HTR-8/SVneo (cell line): ENCODE measurements at places on chromosomes 6 and 20.

GRCh38 chr6:83167726-83168278 is 25.3 kb downstream of the PGM3 start:
- DNase-seq = no peak

- DNase-seq = no peak
These were observed 516 bp downstream of the TCP11 start for GRCh38 chr6:35140639-35141006.

DNA sequence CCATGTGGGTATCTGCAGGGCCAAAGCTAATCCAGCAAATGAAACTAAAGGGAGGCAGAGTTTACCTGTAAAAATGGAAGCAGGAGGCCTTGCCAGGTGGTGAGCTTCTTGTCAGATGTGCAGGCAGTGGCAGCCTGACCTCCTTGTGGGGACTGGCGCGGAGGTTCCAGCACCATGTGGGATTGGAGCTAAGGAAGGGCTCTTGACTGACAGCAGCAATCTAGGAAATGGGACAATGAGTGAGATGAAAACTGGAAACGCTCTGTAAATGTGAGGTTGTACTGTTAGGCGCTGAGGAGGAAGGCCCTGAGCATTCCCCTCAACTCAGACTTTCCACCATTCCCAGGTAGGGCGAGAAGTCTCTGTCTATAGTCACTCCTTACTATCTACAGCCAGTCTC is 81.8 kb upstream of the ARMC2 start:
- DNase-seq = no peak

DNA sequence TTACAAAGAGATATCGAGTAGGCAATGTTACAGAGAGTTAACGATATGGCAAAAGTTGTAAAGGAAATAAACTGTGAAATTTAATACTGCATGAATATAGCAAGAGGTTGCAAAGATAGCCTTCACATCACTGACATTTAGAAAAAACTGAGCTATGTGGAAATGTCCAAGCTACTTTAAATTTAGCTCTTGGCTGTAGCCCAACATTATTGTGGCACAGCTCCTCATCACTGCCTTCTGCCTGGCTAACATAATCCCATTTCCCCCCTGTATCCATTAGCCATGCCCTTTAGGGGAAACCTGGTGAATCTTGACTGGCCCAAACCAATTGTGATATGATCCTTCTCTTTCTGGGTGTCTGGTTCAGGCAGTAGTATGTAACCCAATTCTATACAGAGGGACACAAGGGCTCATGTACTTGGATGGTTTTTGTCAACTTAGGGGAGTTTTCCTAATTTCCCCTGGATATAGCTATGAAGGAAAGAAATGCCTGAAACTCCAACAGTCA is 115.4 kb downstream of the PFDN4 start:
- no peak for DNase-seq

DNA sequence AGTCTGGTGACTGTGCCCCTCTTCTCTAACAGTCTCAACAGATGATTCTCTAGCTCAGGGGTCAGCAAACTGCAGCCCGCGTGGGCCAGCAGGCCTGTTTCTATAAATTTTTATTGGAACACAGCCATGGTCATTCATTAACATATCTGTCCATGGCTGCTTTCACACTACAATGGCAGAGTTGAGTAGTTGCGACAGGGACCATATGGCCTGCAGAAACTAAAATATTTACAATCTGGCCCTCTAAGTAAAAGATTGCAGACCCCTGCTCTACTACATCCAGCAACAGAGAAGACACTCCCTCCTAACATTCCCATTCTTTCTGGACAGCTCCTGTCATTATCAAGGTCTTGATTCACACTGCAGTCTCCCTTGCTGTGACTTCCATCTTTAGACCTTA is 45.2 kb downstream of the PLAGL2 start:
- no peak for DNase-seq

- no peak for DNase-seq
These were observed 36.7 kb upstream of the MYLIP start for GRCh38 chr6:16092140-16092539.

- DNase-seq = no peak
These were observed 27.0 kb downstream of the EDEM2 start for GRCh38 chr20:35120012-35120701.

GRCh38 chr6:28943557-28944411 is 20.0 kb upstream of the TRIM27 start:
- no peak for DNase-seq

DNA sequence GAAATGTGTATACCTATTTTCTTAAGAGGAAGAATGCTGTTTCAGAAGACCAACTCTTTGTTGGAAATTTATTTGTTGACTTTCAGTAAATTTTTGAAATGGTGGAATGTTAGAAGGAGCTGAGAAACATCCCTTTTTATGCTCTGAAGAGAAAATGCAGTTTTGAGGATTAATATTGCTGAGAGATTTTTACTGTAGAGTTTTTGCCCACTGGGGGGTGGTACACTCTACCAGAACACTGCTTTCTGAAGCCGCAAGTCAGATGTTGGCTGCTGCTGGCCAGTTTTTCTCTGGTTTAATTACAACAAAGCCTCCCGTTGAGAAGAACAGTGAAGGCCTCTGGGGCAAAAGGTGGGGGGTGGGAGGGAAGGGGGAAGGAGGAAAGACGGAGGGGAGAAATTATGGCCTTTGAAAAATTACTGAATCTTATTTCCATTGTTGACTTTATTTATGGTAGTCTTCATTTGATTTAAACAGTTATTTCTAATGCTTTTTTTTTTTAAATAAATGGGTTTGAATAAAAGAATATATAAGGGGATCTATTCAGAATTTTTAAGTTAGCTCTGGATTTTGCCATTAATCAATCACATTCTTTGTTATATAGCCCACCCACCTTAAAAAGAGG is 3.0 kb downstream of the FLRT3 start:
- no peak for DNase-seq

DNA sequence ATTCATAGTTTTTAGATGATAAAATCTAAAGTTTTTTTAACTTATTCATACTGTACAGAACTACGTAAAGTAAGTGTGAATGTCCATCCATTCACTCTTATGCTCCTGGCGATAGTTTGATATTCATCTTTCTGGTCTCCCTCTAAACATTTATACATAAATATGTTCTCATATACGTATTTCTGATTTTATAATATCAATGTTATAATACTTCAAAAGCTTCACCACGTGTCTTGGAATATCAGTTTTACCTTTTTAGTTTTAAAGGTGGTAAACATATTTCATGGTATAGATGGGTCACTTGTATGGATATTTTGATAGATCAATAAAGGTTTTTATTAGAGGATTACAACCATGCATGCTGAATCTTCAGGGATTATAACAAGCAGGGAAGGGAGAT is 10.3 kb upstream of the RHAG start:
- DNase-seq = no peak
